ENCODE measurements at places on chromosomes 16 and 17.

DNA sequence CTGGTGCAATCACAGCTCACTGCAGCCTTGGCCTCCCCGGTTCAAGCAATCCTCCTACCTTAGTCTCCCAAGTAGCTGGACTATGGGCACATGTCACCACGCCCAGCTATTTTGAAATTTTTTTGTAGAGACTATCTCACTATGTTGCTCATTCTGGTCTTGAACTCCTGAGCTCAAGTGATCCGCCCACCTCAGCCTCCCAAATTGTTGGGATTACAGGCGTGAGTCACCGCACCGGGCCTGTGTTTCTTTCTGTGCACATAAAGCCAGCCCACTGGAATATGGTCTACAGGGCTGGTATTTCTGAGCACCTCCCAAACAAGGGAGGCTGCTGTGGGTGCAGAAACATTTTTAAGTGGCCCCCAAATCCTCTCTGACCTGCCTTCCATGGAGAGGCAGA lies 8.4 kb downstream of the TMEM95 start:
- no peak for DNase-seq

- DNase-seq, result peak; percentile 63
These were observed at the start of gene TNFSF12 for GRCh38 chr17:7548585-7549400. Gene TNFSF12, plus strand, starts transcription at chr17:7549058. Its CDS starts 96 bp downstream, at chr17:7549154.

DNA sequence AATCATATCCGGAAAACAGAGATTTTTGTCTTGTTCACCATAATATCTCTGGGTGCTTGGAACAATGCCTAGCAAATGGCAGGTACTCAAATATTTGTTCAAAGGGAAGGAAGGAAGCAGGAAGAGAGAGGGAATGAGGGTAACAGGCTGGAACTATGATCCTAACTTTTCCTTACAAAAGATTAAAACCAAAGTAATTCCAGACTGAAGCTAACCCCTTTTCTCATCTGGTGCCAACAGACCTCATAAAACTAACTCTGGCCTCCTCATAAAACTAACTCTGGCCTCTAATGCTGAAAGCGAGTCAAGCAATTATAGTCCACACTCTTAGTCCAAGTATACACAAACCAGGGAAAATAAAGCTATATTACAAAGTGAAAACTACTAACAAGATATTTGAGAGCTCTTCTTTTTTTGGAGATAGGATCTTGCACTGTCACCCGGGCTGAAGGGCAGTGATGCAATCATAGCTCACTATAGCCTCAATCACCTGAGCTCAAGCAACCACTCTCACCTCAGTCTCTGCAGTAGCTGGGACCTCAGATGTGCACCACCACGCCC lies 84.6 kb downstream of the KANSL1 start:
- DNase-seq, result no peak

DNA sequence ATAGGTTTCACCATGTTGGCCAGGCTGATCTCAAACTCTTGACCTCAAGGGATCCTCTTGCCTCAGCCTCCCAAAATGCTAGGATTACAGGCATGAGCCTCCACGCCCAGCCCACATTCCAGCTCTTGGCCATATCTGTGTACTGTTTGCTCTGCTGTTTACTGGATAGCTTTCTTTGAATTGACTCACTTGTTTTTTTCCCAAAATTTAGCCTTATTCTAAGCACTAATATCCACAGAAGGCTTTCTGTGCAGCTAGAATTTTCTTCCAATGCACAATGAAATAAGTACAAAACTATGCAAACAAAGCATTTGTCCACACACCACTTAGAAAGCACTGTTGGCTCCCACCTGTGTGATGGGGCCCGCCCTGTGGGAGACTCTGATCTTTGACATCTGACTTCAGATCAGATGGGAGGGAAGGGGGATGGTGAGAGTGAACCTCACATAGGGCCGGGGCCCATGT lies 72.2 kb downstream of the CLEC16A start:
- DNase-seq, result no peak

- no peak for DNase-seq
These were observed 7.1 kb downstream of the CARHSP1 start for GRCh38 chr16:8861563-8862308.

DNA sequence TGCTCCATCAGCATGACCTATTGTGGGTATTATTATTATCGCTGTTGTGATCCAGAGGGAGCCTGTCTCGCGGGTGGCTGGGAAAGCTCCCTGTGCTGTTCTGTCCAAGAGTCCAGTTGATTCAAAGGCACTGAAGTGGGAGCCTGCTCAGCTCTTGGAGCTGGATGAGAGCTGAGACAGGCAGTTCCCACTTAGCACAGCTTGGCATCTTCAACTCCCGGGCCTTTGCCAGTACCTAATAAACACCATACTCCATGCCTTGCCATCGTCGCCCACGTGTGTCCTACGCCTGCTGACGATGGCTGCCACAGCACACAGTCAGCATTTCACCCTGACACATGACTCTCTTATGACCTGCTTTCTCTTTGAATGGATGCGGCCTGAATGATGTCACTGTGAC lies 32.6 kb downstream of the RTN4RL1 start:
- DNase-seq, result peak; percentile 81

- DNase-seq, result no peak
These were observed 195.5 kb downstream of the RAB11FIP4 start for GRCh38 chr17:31586946-31587345.

DNA sequence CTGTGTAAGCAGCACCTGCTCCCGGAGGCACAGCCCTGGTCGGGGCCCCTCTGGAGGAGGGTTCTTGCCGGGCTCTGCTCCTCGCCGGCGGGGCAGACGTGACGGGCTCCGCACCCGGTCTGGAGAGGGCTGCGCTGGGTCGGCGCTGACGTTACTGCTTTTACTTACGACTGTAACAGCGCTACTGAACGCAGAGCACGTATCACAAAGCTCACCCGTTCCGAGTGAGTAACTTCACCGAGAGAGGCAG lies 1.3 kb upstream of the RAB40C start:
- no peak for DNase-seq

- no peak for DNase-seq
These were observed 5.8 kb upstream of the RAB11FIP4 start for GRCh38 chr17:31385428-31386285.

- no peak for DNase-seq
These were observed 1.4 kb downstream of the CD19 start for GRCh38 chr16:28933171-28933570.

DNA sequence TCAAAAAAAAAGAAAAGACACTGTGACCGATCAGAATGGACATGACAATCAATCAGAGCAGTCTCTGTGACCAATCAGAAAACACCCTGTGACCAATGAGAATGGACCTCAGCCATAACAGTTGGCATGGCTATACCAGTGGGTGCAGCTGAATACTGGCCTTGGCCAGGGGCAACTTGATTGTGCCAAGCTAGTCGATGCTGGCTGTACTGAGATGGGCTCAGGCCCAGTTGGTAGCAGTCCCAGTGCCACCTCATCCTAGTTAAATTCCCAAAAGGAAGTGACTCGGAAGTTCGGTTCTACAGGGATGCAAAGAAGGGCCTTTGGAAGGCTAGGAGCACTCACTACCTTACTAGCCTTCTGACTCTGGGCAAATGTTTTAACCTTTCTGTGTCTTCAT lies 37.2 kb upstream of the BCO1 start:
- DNase-seq, result peak; percentile 46

DNA sequence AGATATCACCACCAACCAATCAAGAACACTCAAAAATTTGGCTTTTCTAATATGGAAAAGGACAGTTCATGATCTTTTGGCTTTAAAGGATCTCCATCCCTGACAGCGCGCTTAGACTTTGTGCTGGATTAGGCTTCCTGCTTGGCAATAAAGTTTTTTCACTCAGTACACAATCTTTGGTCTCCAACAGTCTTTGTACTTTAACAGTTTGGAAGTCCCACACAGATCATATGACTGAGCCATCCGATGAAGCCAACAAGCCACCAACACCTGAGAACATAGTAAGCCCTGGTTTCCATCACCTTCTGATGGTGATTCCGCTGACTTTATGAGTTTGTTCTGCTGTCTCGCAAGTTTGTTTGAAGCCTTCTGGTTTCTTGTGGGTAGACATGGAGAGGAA lies 34.3 kb downstream of the SMURF2 start:
- no peak for DNase-seq

GRCh38 chr17:7885367-7886226 lies 3.0 kb upstream of the CHD3 start:
- peak; percentile 13 for DNase-seq

- no peak for DNase-seq
These were observed 2.2 kb downstream of the GAA start for GRCh38 chr17:80103449-80104085.

DNA sequence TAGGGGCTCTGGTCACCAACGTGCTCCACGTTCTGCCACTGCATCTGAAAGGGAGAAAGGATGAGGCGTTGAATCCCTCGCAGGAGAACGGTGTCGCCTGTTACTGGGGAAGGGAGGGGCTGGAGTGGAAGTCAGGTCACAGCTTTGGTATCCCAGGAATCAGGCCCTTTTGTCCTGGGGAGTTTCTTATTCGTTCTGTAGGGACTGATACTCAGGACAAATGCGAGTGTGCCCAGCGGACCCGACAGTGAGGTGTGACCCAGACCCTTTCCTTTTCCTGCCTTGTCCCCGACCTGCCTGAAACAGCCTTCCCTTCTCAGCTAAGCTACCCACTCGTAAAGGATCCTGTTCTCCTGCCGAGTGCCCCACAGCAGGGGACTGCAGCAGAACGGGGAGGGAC lies 177.5 kb downstream of the VPS53 start:
- DNase-seq, result no peak

DNA sequence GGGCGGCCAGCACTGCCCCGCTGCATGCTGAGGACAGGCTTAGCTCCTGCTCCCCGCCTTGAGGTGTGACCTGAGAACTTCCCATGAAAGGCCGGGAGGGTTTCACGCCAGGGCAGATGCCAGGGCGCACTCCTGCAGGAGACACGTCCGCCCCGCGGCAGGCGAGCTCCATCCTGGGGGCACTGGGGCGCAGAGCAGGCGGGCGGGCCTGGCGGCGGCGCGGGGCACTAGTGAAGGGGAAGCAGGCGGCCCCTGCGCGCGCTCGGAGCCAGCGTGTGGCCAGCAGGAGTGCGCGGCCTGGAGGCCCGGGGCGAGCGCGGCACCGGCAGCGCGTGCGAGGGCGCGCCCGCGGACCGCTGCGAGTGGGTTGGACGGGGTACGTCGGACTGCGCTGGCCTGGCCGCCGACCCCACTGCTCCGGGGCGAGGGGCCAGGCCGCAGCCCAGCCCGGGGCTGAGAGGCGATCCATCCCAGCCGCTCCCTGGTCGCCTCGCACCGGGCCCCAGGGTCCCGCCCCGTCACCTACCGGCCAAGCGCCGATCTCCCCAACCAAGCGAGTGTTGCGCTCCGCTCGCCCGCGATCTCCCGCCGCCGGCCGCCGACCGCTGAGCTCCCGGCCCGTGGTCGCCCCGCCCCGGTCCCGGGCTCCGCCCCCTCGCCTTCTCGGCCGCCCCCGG lies at the start of gene MAP3K14:
Gene MAP3K14 (minus strand): TSS at position 587 of the 677 bp plus-strand sequence. CDS start 26,275 bp downstream, outside the sequence.
- DNase-seq, result peak; percentile 66

DNA sequence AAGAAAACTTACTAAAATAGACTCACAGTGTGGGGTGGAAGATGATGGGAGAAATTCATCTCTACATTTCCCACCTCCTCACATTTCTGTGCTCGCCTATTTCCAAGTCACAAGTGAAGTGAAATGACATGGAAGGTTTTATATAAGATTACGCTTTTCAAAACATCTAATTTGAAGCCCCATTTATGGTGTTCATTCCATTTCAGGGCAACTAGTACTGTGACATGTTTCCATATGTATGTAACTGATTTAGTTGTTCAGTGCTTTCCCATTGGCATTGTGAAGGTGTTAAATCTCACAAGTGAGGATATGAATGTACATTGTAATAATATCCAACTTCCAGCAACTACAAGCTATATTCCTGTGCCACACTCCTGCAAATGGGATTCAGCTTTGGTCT lies 1174.8 kb downstream of the CDH11 start:
- DNase-seq, result no peak

GRCh38 chr17:30200106-30200505 lies 35.4 kb downstream of the SLC6A4 start:
- DNase-seq, result no peak

- no peak for DNase-seq
These were observed 12.0 kb downstream of the TBC1D16 start for GRCh38 chr17:80023481-80024205.

- DNase-seq, result peak; percentile 81
These were observed 45.8 kb downstream of the VPS35L start for GRCh38 chr16:19601083-19601976.

DNA sequence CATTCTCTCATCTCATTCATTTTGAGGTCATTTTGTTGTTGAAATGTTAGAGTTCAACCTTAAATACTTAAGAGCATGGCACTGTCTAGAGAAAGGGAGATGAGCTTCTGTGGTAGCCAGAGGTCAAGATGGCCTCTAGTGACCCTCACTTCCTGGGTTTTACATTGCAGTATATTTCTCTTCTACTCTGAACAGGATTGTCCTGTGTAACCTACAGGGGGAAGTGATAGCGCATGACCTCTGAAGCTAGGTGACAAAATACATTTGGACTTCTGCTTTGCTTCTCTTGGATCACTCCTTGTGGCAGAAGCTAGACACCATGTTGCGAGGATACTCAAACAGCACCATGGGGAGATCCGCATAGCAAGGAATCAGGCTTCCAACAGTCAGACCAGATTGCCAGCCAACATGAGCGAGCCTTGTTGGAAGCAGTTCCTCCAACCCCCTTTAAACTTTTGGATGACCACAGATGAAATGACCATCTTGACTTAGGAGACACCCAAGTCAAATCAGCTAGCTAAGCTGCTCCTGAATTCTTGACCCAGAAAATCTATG lies 748.4 kb downstream of the MAF start:
- no peak for DNase-seq

DNA sequence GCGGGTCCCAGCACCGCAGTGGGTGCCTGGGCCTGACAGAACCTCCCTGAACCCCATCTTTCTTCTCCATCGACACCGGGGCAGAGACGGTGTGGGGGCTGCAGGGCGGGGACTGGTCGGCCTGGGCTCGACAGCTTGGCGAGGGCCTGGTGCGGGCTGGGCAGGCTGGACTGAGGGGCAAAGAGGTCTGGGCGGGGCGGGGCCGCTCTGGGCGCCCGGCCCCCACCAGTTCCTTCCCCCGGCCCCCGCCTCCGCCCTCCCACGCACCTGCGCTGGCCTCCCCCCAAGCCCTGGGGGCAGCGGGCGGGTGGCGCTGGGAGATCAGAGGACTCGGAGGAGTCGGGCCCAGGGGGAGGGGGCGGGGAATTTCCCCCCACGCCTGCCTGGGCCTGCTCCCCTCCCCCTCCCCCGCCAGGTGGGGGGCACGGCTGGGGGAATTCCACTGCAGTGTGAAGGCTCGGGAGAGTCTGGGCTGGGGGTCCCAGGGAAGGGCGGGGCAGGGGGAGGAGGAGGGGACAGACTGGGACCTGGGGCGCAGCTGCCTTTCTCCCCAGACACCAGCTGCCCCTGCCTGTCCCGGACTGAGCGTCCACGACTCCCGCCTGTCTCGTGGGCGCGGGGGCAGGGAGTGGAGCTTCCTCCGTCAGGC lies 877 bp upstream of the KREMEN2 start:
- DNase-seq, result no peak

- DNase-seq, result no peak
These were observed 14.3 kb downstream of the ZNHIT3 start for GRCh38 chr17:36500745-36501225.

GRCh38 chr17:20120836-20121235 lies 111.7 kb downstream of the SPECC1 start:
- peak; percentile 85 for DNase-seq

GRCh38 chr16:82965808-82966207 lies 339.0 kb downstream of the CDH13 start:
- DNase-seq, result no peak

GRCh38 chr16:1295465-1295864 lies 14.0 kb upstream of the UBE2I start:
- DNase-seq, result no peak

GRCh38 chr17:40697297-40697696 lies 6.3 kb downstream of the KRT24 start:
- DNase-seq, result no peak

- DNase-seq, result no peak
These were observed 44.6 kb upstream of the ZNF469 start for GRCh38 chr16:88338111-88338510.

Data from Ammon's horn (tissue), 1 donor.